ENCODE measurements at places on chromosomes 16 and 17.

DNA sequence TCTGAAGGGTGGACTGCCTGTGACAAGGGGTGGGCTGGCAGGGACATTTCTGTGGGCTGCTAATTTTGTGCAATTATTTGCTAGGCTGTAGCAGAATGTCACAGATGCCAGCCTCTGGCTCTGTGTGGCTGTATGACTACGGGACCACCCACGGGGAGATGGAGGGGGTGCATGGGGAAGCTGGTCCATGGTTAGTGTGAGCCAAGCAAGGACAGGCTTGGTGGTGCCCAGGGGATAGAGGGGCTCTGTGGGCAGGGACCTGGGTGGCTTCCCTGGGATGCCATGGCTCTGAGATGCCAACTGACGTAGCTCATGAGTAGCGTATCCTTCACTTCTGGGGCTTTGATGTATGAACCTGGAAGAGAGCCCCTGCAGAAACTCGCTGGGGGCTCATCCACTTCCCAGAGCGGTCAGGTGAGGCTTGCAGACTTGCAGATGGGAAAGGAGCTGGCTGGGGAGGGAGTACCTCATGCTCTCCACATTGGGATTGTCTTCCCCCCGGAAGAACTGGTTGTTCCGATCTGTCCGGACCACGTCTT lies 87.2 kb downstream of the TBC1D16 start:
- no peak overlapping the region for H3K27ac ChIP-seq
- DNase-seq: no peak
- H3K36me3 ChIP-seq: no peaks in the 10 kb centered on the region

DNA sequence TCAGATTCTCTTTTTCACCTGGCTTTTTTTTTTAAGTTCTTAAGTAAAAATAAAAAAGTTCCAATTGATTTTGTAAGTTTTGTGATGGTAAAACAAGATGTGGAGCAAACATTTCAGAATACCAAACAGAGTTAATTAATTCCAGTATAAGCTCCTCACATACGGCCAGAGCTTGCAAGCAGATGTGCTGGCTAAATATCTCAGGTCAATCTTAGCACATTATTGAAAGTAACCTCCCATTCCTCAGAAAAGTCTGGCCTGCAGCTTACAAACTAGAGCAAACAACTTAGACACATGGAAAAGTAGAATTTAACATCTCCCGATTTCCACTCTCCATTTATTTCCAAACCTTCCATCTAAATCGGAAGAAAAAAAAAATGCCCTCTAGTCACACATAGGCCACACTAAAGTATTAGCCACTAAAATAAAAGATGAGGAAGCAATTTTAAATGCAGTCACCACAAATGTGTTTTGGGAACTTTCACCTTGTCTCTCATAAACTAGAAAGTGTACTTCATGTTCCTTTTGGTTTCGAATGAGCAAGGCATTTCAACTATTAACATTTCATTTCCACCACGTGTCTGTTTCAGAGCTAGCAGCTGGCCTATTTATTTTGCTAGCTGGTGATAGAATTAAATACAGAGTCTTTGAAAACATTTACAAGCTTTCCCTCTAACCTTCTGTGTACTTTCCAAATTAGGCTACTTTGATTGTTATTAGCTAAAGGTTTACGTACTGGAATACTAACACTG lies 143.3 kb downstream of the STX8 start:
- DNase-seq: no peak
- H3K27me3 ChIP-seq: no peaks in the 10 kb centered on the region
- H3K36me3 ChIP-seq: no peaks in the 10 kb centered on the region
- H3K27ac ChIP-seq: peak overlapping the region; percentile 76
- peaks cover 29% of the 10 kb centered on the region for H3K4me1 ChIP-seq

- no peaks in the 10 kb centered on the region for H3K27me3 ChIP-seq
- H3K4me3 ChIP-seq: peak overlapping the region; percentile 90
- peak overlapping the region; percentile 93 for H3K27ac ChIP-seq
- peaks cover 4% of the 10 kb centered on the region for H3K36me3 ChIP-seq
- peak; percentile 33 for DNase-seq
- peaks cover 17% of the 10 kb centered on the region for H3K4me1 ChIP-seq
These were observed 27.9 kb upstream of the C16orf95 start for GRCh38 chr16:87344931-87345631.

GRCh38 chr16:58264961-58265479 lies 29.8 kb downstream of the PRSS54 start:
- no peak overlapping the region for H3K4me3 ChIP-seq
- H3K36me3 ChIP-seq: peaks cover 2% of the 10 kb centered on the region
- DNase-seq: no peak
- H3K27ac ChIP-seq: no peak overlapping the region
- H3K27me3 ChIP-seq: peaks cover 20% of the 10 kb centered on the region
